Lower lobe of right lung (tissue), 2 donors: ENCODE measurements at places on chromosomes 16 and 17.

DNA sequence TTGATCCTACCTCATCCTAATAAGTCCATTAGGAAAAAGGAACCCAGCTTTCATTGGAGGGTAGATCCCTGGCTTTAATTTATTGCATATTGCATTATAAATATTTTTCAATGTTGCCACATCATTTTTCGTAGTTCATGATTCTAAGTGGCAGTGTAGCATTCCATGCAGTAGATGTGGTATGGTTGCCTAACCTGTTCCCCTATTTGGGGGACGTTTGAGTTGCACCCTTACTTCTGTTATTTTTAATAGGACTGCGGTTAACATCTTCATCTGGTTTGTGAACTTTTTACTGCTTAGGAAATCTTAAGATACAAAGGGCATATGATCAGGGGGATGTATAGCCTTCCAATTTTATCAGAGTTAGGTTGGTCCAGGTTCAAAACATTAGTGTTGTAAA, 5.4 kb downstream of the SCPEP1 start:
- DNase-seq: no peak

DNA sequence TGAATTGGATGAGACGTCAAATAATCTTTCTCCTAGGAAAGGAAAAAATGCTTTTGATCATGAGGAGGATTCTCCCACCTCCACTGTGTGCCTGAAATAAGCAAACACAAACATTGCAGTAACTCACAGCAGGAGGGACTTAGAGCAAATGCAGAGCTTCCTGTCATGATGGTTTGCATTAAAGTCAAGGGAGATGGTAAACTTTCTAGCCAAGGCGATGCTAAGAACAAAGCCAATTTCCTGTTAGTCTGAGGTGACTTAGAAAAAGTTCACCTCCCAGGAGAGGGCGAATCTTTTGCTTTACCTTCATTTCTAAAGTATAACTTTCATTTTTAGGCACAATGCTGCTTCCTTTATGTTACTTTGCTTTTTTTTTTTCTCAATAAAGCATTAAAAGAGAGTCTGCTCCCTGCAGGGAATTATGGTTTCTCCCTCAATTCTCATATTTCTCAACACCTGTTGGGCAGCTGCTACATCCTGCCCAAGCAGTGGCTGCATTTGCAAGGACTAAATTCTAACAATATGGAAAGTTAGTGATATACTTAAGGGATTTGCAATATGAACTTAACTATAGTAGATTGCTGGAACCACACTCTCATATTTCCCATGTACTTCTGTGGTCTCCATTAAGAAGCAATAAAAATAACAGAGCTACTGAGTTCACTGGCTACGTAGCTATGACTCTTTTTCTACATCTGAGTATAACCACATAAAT, 175.6 kb downstream of the PCTP start:
- DNase-seq: no peak

GRCh38 chr17:34434052-34434451, 71.0 kb upstream of the CCL1 start:
- DNase-seq: no peak

DNA sequence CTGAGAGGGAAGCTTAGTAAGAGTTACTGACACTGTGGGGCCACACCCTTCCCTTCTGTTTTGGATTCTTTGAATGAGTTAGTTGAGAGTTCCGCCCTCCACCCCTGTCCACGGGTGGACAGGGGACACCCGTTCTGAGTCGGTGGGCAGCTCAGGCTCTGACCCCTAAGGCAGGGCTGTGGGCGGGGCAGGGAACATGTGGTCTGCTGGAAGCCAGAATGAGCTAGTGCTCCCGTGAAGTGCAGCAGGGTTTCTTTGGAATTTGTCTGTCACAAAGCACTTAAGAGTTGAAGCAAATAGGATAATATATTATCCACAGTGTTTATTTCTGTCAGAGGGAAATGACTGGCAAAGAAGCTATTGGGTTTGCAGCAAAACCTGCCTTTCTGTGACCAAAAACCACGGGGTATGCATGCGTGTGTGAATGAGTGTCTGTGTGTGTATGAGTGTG, 90.1 kb downstream of the CLEC16A start:
- no peak for DNase-seq

DNA sequence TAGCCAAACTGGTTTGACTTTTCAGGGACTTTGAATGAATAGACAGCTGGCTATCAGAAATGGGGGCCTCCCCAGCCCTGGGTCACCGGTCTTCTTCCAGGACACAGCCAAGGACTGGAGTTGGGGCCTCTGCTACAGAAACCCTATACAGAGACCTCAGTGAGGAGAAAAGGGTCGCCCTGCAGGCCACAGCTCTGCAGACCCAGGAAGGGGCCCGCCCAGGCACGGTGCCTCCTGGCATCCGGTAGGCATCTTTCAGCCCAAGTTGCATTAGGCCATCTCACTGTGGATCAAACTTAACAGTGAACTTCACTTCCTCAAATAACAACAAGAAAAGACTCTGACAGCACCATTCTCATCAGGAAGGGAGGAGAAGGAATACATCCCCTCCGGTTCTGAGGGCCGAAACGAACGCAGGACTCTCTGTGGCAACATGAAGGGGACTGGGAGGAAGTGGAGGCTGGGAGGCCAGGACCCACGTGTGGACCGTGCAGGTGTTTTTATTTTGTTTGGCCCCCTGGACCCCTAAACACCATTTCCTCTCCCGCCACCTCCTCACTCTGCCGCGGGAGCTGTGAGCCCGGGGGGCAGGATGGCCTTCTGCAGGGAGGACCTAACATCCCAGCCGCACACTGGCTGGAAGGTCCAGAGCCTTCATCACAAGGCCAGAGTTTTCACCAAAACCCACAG, 7.2 kb downstream of the SLC38A10 start:
- no peak for DNase-seq

- no peak for DNase-seq
Measured at GRCh38 chr16:50932348-50932935, 190.6 kb downstream of the CYLD start.

DNA sequence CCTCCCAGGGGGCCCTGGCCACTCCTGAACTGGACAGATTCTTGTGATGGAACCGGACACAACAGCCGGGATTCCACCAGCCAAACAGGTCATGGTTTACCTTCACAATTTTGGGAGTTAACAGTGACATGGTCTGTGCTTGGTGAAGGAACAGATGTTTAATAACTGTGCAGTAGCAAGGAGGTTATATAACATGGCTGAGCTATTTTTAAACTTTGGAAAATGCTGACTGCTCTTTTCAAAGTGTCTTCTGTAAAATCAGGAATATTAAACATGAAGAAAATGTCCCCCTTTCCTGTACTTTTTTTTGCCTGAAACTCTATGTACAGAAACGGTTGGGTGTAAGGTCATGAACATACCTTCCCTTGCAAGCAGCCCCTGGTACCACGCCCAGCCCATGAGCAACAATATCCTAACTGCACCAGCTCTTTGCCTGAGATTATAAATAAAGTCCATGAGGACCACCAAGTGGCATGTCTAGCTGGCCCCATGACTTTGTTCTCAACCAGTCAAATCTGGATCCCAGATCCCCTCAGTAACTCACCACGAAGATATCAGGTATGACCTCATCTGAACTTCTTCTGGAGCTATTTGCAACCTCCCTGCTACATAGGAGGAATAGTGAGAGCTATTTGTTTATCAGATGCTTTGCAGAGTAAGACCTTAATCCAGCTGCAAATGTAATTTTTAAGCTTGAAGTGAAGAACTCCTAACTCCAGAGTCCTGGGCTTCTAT, 249.1 kb downstream of the GRIN2A start:
- no peak for DNase-seq

GRCh38 chr17:2799653-2800052, 3.4 kb downstream of the RAP1GAP2 start:
- DNase-seq: no peak

DNA sequence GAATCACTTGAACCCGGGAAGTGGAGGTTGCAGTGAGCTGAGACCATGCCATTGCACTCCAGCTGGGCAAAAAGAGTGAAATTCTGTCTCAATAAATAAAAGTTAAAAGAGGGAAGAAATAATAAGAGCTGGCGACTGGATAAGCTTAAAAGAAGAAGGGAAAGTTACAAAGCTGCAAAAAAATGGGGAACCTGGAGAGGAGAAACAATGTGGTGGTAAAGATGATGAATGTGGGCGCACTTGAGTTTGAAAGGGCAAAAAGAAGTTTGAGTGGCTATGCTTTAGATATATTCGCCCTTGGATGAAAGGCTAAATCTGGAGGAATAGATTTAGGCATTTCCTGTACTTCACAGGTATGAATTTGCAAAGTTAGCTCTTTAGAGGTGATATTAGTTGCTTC, 53.0 kb upstream of the YPEL2 start:
- DNase-seq: no peak

DNA sequence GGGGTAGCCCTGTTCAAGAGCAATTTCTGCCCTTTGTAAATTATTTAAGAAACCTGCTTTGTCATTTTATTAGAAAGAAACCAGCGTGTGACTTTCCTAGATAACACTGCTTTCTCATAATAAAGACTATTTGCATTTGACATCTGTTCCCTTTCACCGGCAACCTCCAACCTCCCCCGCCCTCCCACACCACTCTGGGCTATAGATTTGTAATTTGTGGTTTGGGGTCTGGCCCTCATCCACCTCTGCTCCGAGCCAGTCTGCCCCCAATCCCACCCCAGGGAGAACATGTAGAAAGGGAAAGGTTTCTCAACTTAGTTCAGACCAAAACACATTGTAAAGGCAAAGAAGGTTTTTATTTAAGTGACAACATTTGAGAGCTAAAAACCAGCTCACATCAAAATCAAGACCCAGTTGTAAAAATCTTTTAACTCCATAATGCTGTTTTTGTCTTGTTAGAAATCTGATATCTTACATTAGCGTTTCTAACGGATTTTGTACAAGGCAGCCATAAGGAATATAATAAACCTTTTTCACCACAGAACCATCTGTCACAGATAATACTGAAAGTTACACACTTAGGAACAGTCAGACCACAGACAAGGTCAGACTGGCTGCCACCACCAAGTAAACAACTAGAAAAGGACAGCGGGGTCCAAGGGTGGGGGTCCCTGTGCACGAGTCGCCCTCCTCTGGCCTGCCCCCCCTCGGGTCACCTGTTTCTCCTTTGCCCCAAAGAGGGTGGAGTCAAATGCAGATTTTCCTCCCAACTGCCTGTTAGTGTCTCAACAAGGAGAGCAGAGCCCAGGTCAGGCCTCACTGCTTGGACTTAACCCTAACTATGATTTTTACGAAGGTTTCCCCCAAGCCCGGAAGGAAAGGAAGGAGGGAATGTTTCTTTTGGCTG, 6.9 kb downstream of the PIMREG start:
- DNase-seq: peak; percentile 14

GRCh38 chr16:89192956-89193575, 7.3 kb downstream of the SLC22A31 start:
- DNase-seq: peak; percentile 87

- no peak for DNase-seq
Measured at GRCh38 chr17:2034157-2034556, 4.2 kb downstream of the DPH1 start.

- peak; percentile 65 for DNase-seq
Measured at GRCh38 chr16:89711601-89712273, 9.0 kb downstream of the VPS9D1 start.

GRCh38 chr17:40418428-40418706, 671 bp upstream of the TOP2A start:
- no peak for DNase-seq

DNA sequence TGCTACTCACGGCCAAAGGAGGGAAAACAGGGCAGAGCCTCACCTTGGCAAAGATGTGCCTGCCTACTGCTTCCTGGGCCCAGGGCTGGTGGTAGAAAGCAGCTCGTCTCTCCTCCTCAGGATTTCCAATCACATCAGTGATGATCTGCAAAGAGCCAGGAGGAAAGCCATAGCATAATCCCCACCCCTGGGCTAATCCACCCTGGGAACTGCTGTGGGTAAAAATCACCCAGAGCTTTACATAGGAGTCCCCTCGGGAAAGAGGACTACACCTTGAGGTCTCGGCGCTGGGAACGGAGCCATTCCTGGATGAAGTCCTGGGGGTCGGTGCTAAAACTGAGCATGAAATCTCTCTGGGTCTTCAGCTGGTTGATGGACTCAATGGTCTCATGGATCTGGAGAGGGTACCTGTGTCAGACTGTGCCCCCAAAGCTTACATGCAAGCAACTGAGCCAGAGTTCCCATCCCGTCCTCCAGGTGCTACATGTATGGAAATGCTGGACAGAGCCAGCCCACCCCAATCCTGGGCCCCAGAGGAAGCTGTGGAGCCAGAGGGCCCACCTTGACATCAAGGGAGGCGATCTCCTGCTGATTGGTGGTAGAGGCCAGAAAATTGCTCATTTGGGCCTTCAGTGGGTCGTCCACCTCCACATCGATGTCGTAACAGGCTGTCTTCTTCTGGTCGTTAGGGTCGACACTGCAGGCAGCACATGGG, 5.7 kb upstream of the FTSJ3 start:
- DNase-seq: no peak

GRCh38 chr17:43986225-43986981, 18.0 kb upstream of the NAGS start:
- DNase-seq: no peak

DNA sequence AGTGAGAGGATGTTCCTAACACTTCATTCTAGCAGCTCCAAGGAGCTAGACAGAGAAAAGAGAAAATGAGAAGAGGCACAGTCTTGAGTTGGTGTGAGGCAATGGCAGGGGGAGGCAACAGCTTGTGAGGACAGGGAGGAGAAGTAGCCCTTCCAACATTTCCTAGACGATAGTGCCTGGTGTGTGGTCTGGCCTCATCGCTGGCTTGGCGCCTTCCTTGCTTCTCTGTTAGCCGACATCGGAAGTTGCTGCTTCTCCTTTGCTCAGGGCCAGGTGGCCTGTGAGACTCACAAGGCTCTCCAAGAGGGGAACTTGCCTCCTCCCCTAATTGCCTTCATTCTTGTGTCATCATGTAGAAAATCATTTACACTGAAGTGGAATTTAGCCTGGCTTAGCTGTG, 208.7 kb downstream of the MAP2K4 start:
- no peak for DNase-seq

- peak; percentile 62 for DNase-seq
Measured at GRCh38 chr17:57833179-57833939, 16.5 kb downstream of the MRPS23 start.

DNA sequence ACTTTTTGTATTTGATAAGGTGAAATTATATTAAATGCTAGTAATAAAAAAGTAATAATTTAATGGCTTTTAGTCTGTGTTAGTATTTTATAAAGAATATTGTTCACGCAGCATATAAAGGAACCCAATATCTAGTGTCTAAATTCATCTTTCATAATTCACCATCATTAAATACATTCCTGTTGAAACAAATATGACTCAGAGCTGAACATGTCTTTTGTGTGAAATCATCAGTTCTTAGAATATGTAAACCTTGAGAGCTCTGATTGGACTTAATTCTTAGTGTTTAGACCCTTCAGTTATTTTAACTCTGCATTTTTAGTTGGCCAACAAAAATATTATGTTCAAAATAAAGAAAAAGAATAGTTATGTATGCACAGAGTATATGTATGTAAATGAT, 71.8 kb downstream of the ABHD15 start:
- DNase-seq: no peak
